Right ventricle myocardium inferior (tissue), 1 donor: ENCODE measurements at places on chromosomes 13 and 19. TPM values are rescaled to one million over a fixed set of nuclear protein-coding genes. Genes with fewer than 3 reads are reported as not detected.

DNA sequence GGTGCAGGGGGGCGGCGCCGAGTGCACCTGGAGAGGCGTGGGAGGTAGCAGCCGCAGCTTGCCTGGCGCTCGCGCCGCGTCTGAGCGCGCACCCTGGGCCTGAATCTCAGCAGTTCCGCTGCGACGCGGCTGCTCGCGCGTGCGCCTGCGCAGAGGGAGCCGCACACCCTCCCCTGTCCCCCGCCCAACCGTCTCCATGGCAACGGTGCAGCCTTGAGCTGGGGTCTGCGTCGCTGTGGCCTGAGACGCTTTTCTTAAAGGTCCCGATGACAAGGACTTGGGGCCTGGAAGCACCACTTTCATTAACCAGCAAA is at the start of gene PNMA8B:
Gene PNMA8B, minus strand, starts transcription at position 82 of the 314 bp plus-strand sequence. CDS start 402 bp downstream, outside the sequence.
- DNase-seq, result peak; percentile 85

GRCh38 chr13:46795321-46795720 is 1.6 kb downstream of the ESD start:
- no peak for DNase-seq

GRCh38 chr19:55441692-55442321 is 1.3 kb downstream of the SHISA7 start:
- DNase-seq, result no peak

Gene ZNF382
- 19.5 TPM for total RNA-seq

Gene ZNF729
- not detected for total RNA-seq

Gene FAAP24
- total RNA-seq, result 0.46 TPM

- DNase-seq, result peak; percentile 41
These were observed 3.3 kb downstream of the RPS19 start for GRCh38 chr19:41863209-41863931.

DNA sequence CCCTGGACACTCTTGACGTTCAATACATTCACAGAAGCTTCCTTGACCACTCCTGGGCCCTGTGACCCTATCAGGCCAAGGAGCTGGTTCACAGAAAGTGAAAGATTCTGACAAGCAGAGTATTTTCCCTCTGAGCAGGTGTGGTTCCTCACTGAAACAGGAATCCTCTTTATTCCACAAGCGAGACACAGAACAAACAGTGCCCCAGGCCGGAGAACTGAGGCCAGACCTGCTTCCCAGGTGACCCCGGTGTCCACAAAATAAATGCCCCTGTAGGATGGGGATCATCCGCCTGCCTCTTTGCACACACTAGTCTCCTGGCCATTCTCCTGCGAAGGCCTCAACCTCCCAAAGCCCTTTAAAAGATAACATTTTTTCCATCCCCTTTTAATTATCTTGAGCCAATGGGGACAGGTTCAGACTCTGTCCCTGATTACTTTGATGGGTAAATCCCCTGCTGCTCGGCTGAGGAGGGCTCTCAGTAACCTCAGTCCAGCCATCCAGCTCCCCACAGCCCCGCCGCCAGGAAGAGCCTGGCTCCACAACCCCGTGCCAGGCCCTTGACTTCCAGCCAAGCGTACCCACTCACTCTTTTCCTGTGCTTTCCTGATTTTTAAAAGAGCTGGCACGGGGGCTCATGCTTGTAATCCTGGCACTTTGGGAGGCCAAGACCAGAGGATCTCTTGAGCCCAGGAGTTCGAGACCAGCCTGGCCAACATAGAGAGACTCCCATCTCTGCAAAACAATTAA is 129.1 kb downstream of the FOXO1 start:
- DNase-seq, result no peak

DNA sequence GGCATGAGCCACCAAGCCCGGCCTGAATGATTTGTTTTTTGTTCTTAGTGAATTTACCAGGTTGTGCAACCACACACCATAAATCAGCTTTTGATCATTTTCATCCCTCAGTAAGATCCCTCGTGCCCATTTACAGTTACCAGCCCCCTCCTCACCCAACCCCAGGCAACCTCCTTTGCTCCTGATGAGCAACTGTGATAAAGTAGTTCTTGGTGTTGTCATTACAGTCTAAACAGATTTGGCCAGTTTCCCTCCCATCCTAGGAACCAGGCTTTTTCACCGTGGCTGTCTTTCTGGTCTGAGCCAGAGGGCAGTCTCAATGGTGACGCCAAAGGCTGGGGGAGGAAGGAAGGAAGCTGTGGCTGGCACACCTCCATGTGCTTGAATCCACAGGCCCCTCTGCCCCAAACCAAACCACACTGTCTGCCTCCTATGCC is 61.2 kb upstream of the WDFY2 start:
- no peak for DNase-seq

GRCh38 chr13:44393391-44393790 is 19.8 kb downstream of the SERP2 start:
- no peak for DNase-seq

Gene TMPRSS9
- total RNA-seq, result not detected

GRCh38 chr13:97781891-97782305 is 171.6 kb upstream of the IPO5 start:
- peak; percentile 74 for DNase-seq

Gene SPRYD7
- 11.4 TPM for total RNA-seq

DNA sequence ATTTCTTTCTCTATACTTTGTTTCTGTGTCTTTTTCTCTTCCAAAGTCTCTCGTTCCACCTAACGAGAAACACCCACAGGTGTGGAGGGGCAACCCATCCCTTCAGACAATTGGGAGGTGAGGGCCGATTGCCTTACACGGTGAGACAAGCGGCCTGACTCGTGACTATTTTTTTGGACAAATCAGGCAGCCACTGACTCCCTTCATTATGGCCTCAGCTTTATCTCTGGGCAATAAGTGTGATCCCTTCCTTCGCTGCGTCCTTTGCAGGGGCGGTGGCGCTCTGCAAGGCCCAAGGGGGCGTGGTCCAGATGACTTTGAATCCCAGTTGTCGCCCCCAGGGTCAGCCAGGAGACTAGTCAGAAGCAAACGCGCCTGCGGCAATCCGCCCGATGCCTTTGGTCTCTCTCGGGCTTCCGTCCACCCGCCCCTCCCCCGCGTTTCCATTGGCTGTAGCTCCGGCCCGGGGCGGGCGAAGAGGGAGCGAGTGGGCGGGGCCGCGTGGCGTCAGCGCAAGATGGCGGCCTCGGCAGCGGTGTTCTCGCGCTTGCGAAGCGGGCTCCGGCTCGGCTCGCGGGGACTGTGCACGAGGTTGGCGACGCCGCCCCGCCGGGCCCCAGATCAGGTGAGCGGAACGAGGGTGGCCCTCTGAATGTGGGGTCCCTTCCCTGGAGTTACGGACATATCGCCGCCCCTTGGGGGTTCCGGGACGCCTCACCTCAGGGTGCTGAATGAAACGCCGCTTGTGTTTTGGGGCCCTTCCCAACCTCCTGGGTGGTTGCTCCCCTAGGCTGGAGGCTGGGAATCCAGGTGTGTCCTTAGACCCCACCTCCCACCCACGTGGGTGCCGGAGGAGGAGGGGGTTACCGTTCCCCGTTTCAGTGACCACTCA is at the start of gene TIMM50:
Gene TIMM50, plus strand, starts transcription at position 502 of the 892 bp plus-strand sequence. Its CDS starts 16 bp downstream, at position 518.
- peak; percentile 99 for DNase-seq

DNA sequence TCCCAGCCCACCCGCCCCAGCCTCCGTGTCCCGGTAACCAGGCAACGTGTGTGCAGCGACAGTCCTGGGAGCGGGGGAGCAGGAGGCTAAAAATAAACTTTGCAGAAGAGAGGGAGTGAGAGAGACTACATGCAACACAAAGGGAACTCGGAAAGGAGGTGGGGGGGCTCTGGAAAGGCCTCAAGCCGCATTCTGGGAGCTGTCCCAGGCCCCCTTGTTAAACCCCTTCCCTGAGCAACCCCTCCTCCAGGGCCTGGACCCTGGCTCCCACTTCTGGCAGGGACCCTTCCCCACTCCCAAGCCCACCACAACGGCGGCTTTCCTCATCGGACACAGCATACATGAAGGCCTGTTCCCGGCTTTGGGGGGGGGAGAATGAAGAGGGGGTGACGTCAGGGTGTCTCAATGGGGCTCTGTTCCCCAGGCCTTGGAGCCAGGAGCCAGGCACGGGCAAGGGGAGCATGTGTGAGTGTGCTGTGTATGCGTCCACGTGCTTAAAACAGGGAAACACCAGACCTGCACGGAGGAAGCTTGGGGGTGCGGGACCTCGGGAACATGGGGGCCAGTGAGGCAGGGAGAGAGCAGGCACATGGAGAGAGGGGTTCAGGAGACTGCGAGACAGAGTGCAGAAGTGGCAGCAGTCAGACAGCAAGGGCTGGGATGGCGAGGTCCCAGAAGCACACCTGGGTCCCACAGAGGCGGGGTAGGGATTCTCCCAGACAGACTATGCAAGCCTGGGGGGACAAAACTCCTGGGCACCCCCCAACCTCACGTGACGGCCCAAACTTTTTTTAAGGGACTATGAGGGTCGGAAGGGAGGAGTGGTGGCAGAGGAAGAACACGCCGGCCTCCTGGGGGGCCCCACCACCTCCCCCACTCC is 2.3 kb downstream of the ERF start:
- DNase-seq, result peak; percentile 77

DNA sequence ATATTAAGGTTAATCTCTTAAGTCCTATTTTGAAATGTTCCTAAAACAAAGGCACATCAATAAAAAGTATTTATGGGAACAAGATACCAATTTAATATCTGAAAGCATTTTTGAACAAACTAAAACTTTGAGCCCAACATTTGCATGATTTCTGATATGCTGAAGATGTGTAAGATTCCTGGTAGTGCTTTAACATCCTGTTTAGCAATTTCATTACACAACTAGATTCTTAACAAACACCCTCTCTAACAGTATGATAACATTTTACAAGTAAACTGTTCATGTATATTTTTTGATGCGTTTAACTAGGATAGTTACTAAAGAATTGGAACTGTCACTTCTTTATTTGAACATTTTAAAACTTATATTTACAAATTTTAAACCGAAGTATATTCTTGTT is 63.9 kb downstream of the DACH1 start:
- no peak for DNase-seq

Gene TEKTIP1
- not detected for total RNA-seq

Gene ACP7
- not detected for total RNA-seq

GRCh38 chr13:60696602-60697001 is 299.6 kb downstream of the TDRD3 start:
- DNase-seq, result no peak

DNA sequence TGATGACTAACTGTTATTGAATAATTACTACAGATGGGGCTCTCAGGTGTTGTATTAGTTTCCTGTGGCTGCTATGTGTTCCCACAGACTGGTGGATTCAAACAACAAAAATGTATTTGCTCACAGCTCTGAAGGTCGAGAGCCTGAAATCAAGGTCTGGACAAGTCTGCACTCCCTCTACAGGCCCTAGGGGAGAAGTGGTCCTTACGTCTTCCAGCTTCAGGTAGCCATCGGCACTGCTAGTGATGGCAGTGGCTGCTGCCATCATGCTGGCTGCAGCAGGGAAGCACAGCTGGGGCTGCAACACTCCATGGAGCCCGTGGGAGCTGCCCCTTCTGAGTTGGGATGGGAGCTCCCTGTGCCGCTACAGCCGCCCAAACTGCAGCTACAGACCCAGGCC is 1.9 kb downstream of the TEX26 start:
- DNase-seq, result no peak

Gene CBLC
- not detected for total RNA-seq

DNA sequence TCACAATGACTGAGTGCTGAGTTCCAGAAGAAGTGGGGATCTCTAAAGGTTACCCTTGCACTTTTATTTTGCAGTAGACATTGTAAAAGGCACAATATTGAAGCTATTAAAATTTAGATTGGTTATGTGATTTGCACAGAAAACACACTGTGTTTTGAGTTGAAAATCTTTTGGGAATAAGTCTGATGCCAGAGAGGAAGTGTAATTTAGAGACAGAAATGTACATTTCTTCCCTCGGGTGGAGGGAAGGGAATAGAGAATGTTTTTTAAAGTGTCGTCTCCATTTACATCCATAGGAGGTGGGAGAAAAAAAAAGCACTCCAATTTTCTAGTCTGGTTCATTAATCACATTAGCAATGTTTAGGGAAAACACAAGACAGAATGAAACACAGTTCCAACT is 465.8 kb downstream of the OLFM4 start:
- no peak for DNase-seq

DNA sequence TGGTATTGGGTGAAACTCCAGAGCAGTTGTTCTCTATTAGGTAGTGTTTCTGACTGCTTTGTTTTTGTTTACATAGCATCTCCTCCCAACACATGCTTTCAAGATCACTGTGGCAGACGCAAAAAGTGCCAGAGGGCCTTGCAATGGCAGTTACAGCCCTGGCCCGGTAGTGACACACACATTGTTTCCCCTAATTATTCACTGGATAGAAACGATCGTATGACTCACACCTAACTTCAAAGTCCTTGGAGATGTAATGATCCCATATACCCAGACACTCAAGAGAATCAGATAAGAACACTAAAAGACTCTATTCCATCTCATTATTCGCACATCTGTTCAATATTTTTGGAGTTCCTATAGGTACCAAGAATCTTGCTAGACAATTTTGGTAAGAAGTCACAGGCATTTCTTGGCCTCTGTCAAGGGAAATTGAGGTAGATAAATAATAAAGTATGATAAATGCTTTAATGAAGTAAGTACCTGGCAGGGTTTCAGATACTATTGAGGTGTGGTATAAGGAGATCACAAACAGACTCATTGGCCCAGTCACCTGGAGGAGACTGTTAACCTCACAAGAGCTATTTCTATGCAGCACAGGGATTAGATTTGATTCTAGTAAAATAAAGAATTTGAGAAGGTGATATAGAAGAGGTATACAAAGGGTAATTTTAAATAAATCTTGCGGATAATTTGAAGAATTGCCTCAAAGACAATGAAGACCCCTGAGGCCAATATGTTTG is 485.3 kb downstream of the SLITRK6 start:
- DNase-seq, result no peak

GRCh38 chr19:10102787-10103236 is 334 bp upstream of the ANGPTL6 start:
- no peak for DNase-seq

- DNase-seq, result no peak
These were observed 83.9 kb upstream of the TSC22D1 start for GRCh38 chr13:44660050-44660449.

DNA sequence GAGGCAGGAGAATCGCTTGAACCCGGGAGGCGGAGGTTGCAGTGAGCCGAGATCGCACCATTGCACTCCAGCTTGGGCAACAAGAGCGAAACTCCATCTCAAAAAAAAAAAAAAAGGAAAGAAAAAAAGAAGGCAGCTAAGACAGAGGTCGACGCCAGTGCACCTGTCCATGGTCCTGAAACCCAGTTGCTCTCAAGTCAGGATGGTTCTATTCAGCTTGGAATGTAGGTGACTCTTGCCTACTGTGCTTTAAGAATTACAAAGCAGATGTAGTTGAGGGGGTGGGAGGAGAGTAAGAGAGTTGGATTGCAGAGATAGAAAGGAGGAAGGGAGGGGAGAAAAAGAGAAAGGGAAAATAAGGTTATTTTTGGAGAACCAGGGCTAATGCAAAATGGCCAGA is 18.7 kb downstream of the CACNG7 start:
- DNase-seq, result no peak

Gene PPP1R12C
- total RNA-seq, result 140 TPM

GRCh38 chr19:3479834-3480215 is 500 bp downstream of the SMIM24 start:
- DNase-seq, result no peak

- DNase-seq, result no peak
These were observed 3.8 kb upstream of the MYBPC2 start for GRCh38 chr19:50428772-50429463.

- DNase-seq, result no peak
These were observed 47.0 kb downstream of the MCF2L start for GRCh38 chr13:113015826-113016525.

- DNase-seq, result no peak
These were observed 4.1 kb downstream of the MAB21L1 start for GRCh38 chr13:35472323-35472881.
